Stimulated activated CD8-positive, alpha-beta memory T cell treated with anti-CD3 and anti-CD28 coated beads, Interleukin-4, amount 100 ng/mL, for 24 hours (primary cell): ENCODE measurements at places on chromosomes 5 and 9.
A peak's percentile ranks its signal among the peaks of the same experiment; 100 is the strongest.

GRCh38 chr9:92308893-92309292 lies 15.4 kb upstream of the IARS1 start:
- no peak for DNase-seq

DNA sequence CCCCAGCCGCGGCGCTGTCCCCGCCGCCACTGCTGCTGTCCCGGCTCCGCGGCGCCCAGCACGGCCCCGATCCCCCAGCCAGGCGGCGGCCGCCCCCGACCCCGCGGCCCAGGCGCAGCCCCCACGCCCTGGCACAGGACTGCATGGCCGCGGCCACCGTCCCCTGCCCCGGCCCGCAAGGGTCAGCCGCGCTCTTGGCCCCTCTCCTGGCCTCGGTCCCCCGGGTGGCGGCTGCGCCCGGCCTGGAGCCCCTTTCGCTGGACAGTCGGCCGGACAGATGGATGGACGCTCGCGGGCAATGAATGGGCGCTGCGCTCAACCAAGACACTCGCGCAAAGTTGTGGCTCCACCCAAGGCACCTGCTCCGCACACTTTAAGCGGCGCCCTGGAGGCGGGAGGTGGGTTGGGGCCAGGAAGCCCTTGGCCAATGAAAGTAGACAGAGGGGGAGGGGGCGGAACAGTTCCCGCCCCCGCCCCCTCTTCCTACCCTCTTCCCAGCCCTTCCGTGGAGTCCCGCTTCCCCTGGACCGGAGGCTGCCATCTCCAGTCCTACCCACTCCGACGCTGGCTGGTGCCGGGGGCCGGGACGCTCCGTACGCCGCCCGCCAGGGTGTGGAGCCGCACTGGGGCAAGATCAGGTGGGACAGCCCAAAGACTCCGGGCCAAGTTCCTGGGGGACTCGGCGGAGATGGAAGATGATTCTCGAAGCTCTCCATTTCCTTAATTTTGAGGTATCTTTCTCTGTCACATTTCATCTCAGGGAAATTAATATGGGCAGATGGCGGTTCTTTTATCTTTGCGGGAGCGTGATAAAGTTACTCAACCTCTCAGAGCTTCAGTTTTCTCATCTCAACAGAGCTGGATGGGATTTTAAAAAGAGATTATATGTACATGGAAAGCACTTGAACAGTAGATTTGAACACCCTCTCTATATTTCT lies at the start of gene GLDC:
Gene GLDC (minus strand): TSS at position 375 of the 938 bp plus-strand sequence. CDS start 230 bp downstream, at position 145.
- DNase-seq: peak; percentile 19

DNA sequence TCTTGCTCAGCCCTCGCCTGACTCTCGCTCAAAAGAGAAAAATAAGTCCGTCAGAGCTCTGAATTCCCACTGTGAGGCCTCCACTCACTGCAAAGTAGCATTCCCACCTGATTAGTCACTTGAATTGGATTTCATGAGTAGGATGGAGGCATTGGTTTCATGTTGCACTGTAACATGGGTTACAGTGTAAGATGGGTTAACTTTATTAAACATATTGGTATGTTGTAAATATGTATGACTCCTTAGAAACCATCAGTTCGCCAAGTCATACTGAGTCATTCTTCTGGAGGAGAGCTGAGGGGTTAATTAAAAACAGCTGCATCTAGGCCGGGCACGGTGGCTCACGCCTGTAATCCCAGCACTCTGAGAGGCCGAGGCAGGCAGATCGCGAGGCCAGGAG lies 93.8 kb upstream of the BNC2 start:
- no peak for DNase-seq

- no peak for DNase-seq
Observed at GRCh38 chr9:7286101-7286500, 513.5 kb downstream of the DMAC1 start.

- no peak for DNase-seq
Observed at GRCh38 chr5:139647506-139648204, 494 bp upstream of the CXXC5 start.

DNA sequence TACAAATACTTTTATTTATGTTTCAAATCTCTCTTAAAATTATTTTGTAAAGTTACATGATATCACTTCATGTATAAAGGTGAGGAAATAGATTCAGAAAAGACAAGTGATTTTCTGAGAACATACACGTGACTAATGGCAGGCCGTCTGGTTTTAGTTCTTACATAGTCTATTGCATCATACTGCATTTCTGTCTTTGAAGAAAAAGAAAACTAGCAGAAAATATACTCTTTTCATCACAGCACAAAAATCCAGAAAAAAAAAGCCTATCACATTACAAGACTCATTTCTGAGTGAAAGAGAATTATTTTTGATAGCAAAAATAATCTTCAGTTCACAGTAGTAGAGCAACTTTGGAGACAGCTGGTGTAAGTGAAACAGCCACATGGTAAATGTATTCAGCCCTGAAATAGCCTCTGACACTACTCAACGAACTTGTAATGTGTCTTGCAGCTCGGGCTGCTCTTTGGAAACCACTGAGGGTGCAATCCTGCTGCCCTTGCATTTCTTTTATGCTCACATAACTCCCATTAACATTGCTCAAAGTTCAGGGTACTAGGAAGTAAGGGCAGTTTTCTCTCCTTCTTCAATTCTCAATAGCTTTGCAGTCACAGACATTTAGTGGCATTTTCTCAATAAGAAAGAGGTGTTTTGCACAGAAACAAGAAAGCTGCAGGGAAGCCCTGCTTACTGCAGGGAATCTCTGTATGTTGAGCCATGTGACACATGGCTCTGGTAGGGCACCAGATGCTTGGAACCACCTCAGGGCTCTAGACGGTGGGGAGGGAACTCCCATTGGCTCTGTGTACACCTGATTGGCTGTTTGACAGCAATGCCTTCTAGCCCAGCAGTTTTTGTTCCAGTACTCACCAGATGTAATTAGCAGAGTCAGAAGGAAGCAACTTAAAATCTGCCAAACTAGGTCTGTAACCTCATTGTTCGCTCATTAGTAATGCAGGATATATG lies 845.3 kb upstream of the PTPRD start:
- no peak for DNase-seq

GRCh38 chr9:90024823-90025222 lies 420.0 kb downstream of the GADD45G start:
- DNase-seq: no peak

- DNase-seq: no peak
Observed at GRCh38 chr9:70060148-70060882, 16.7 kb downstream of the MAMDC2 start.

DNA sequence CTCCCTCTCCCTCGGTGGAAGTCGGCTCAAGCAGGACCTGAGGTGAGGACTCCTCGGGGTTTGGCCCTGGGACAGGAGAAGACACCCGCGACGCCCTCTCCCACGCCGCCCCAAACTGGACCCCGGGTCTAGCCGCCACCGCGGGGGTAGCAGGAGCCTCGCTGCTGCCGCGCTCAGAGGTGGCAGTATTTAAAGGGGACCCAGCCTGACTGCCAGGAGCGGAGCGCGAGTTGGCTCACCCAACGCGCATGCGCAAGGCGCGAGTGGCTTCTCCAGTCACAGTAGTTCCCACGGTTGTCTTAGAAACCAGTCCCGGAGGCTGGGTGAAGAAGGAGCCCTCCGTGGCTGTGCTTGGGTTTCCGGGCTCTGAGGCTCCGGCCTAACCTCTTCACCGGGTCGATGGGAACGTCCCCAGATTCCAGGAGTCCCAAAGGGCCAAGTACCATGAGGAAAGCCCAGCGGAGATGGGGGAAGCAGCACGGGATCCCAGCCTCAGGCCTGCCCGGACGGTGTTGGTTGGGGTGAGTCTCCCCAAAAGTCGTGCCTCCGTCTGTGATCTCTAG lies 477.8 kb downstream of the SPATA31A7 start:
- no peak for DNase-seq

- DNase-seq: no peak
Observed at GRCh38 chr9:38233796-38234355, 158.6 kb upstream of the ALDH1B1 start.

DNA sequence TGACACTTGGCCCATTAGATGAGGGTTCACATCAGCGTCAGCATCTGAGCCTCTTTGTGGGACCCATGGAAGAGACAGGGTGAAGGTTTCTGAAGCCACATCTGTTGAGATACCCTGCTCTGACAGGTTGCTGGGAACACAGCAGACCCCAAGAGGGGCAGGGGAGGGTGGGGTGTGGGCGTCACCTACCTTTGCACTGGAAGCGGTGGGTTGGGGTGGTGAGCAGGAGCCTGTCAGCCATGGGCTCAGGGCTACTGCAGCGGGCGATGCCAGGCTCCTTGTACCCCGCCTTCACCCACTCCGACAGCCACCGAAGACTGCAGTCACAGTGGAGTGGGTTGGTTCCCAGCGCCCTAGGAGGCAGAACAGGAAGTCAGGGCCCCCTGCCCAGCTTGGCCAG lies 131.5 kb upstream of the PANK3 start:
- no peak for DNase-seq

- no peak for DNase-seq
Observed at GRCh38 chr5:74288448-74289108, 351.9 kb downstream of the ENC1 start.
